H4 (cell line): ENCODE measurements at places on chromosomes 1 and 21.
A peak's percentile ranks its signal among the peaks of the same experiment; 100 is the strongest.

- no peak for DNase-seq
Measured at GRCh38 chr21:45929449-45929848, 52.1 kb upstream of the COL6A1 start.

DNA sequence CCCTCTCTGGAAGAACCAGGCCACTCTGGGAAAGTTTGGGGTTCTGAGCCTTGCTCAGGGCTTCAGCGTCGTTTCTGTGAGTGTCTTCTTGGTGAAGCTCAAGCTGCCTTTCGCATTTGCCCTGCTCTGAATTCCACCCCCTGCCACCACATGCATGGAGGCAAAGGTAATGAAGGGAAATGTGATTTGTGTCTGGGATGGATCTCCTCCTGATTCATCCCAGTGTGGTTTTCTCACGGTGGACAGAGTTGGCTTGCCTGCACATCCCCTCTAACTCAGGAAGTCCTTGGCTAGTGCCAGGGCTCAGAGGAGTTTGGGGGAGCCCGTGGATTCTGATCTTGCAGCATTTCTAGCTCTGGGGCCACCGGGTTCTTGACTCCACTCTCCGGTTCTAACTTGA lies 173.6 kb upstream of the RAB4A start:
- DNase-seq = no peak

- DNase-seq = peak; percentile 84
Measured at GRCh38 chr1:32774950-32775634, 42.1 kb downstream of the YARS1 start.

- no peak for DNase-seq
Measured at GRCh38 chr1:168394858-168395257, 114.2 kb downstream of the TBX19 start.

- no peak for DNase-seq
Measured at GRCh38 chr1:230172016-230172537, 105.0 kb downstream of the GALNT2 start.

DNA sequence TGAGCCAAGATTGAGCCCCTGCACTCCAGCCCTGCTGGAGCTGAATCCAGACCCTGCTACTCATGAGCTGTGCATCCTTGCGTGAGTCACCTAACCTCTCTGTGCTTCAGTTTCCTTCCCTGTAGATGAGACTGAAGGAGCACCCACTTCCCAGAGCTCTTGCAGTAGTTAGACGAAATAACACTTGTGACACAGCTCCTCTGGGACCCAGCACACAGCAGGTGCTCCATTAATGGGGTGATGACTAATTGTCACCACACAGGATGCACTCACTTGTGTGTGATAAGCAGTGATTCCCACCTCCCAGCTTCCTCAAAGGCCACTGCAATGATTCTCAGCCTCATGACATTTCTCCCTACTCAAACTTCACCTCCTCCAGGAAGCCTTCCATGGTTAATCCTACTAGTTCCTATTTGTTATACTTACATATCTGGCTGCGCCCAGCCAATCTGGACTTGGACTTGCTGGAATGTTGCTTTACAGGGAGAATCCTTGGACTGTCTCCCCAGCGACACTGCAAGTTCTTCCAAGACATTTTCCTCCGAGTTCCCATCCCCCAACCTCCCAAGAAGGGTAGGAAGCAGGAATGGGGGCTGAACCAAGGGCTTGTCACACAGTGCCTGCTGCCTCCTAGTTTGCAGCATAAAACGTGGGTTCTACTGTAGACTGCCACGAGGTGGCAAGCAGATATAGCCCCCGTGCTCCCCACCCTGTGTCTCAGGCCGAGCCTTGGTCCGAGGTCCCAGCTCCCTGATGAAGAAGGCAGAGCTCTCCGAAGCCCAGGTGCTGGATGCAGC lies 17.2 kb downstream of the DRAXIN start:
- DNase-seq = no peak

DNA sequence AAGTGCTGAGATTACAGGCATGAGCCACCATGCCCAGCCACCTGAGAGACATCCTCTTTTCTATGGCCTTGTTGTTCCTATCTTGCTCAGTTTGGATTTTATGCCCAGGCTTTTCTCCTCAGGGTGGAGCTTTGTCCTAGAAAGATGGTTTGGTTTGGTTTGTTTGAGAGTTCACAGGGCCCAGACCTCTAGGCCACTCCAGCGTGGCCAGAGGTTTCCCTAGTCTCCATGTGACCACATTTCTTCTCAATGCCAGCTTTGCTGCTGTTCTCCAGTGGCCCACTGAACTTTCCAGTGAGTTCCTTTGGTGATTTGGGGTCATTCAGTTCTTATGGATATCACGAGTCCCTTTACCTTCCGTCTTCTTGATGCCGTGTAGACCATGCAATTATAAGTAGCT lies 92.6 kb upstream of the SERBP1 start:
- no peak for DNase-seq

DNA sequence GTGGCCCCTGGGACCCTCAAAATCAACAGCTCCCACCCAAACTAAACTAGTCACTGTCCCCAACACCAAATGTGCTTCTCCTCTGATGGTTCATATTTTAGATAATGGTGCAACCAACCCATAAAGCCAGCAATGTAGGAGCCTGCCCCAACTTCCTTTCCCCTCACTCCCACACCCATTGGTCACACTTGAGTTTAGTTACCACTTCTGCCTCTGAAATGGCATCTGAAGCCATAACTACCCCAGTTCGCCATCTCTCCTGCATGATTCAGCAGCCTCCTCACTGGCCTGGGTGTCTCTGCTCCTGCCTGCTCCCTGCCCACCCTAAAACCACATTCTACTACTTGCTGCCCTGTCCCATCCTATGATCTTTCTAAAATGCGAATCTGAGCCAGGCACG lies 3.4 kb upstream of the CDCP2 start:
- DNase-seq = no peak

- DNase-seq = no peak
Measured at GRCh38 chr1:118989878-118990378, 1.8 kb upstream of the TBX15 start.

DNA sequence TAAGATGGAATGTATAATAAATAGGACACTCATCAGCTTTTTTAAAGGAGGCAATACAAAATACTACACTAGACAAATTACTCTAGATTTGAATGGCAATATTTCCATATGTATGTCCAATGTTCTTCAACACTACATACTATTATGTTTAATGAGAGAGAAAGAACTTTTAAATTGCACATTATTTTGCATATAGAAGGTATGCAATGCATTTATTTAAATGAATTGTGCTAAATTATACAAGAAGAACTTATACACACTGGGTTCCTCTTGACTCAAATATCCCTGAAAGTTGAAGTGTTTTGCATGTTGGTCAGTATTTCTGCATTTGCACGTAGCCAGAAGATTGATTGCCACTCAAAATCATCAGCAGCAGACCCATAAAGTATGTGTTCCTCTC lies 839.6 kb downstream of the ADGRL2 start:
- no peak for DNase-seq
